HFFc6 (cell line): ENCODE measurements at places on chromosomes 4 and X. TPM values are rescaled to one million over a fixed set of nuclear protein-coding genes. Genes with fewer than 3 reads are reported as not detected.

DNA sequence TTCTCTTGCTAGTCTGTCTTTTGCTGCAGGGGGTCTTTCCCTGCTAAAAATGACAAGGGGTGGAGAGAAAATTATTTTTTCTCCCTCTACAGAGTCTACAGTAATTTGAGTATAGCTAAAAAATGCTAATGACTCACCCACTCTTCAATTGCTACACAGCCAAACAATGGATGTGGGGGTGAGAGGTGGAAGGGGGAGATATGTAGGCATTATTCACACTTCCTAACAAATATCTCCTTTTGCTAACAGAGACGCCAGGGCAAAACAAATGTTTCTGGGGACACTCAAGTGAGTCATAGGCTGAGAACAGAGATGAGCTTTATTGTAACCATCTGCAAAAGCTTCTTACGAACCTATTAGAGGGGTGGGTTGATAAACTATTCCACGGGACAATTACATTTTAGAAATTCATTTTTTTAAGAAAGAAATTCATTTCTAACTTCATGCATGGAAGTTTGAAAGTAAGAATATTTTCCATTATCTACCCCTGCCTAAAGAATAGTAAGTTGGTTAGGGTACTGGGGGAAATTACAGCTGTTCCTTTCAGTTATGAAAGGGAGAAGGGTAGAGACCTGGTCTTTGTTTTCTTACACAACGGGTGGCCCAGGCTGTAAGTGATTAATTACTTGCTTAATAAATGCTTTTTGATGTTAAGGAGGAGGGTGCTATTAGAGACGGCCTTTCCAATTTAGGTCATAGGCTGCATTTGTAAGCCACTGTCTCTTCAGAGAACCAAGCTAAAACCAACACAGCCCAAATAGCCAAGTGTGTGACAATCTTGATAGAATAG, 12.8 kb downstream of the SCD5 start:
- H3K4me1 ChIP-seq, result peaks cover 69% of the 10 kb centered on the region
- peak overlapping the region; percentile 89 for H3K27ac ChIP-seq
- H3K36me3 ChIP-seq, result peaks cover 14% of the 10 kb centered on the region; the same call in 1 of the 2 replicates

GRCh38 chrX:8405631-8406030, 59.0 kb upstream of the VCX3B start:
- H3K36me3 ChIP-seq, result no peaks in the 10 kb centered on the region
- H3K27me3 ChIP-seq, result peaks cover 3% of the 10 kb centered on the region; the same call in 1 of the 2 replicates
- H3K4me3 ChIP-seq, result no peak overlapping the region
- no peaks in the 10 kb centered on the region for H3K4me1 ChIP-seq
- no peak for DNase-seq
- no peak overlapping the region for H3K27ac ChIP-seq

DNA sequence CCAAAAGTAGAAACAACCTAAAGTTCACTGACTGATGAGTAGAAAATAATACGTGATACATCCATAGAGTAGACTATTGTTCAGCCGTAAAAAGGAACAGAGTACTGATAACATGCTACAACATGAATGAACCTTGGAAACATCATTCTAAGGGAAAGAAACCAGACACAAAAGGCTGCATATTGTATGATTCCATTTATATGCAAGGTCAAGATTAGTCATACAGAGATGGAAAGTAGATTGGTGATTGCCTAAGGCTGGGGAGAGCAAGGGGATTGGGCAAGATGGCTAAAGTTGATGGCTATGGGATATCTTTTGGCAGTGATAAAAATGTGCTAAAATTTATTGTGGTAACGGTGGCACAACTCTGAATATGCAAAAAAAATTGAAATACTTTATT, 209.1 kb downstream of the RELL1 start:
- no peak overlapping the region for H3K4me3 ChIP-seq
- no peak for DNase-seq
- no peaks in the 10 kb centered on the region for H3K4me1 ChIP-seq
- H3K36me3 ChIP-seq, result no peaks in the 10 kb centered on the region
- peaks cover 6% of the 10 kb centered on the region for H3K27me3 ChIP-seq

DNA sequence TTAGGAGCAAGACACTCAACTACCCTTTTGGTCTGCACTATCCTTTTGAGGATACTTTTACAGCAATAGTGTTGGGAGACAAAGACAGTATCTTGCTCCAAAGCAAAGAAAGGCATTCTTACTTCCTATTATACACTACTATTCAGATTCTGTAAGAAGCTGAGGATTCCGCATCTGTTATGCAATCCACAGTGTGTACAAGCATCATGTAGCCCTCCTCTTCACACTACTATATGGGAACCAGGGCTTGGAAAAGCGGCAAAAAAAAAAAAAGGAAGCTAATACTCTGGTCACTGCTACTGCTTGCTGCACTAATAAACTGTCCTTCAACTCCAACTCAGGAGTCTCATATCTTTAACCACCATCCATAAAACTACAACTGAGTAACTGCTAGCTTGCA, 59.1 kb downstream of the FBXW7 start:
- no peaks in the 10 kb centered on the region for H3K4me1 ChIP-seq
- no peak overlapping the region for H3K27ac ChIP-seq
- no peak overlapping the region for H3K4me3 ChIP-seq
- no peak for DNase-seq
- H3K36me3 ChIP-seq, result peaks cover 11% of the 10 kb centered on the region
- H3K27me3 ChIP-seq, result no peaks in the 10 kb centered on the region

DNA sequence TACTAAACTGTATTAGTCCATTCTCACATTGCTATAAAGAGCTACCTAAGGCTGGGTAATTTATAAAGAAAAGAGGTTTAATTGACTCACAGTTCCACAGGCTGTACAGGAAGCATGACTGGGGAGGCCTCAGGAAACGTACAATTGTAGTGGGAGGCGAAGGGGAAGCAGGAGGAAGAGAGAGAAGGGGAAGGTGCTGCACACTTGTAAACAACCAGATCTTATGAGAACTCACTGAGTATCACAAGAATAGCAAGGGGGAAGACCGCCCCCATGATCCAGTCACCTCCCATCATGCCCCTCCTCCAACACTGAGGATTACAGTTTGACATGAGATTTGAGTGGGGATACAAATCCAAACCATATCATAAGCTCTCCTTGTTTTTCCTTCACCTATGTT, 40.9 kb downstream of the RPA4 start:
- H3K4me3 ChIP-seq, result no peak overlapping the region
- H3K27me3 ChIP-seq, result no peaks in the 10 kb centered on the region
- DNase-seq, result no peak
- peaks cover 6% of the 10 kb centered on the region; the same call in 1 of the 2 replicates for H3K4me1 ChIP-seq

- DNase-seq, result no peak
- peaks cover 4% of the 10 kb centered on the region for H3K27me3 ChIP-seq
- H3K4me3 ChIP-seq, result no peak overlapping the region
- no peaks in the 10 kb centered on the region for H3K4me1 ChIP-seq
- no peaks in the 10 kb centered on the region for H3K36me3 ChIP-seq
Measured at GRCh38 chr4:22215084-22215483, 266.5 kb upstream of the KCNIP4 start.

GRCh38 chrX:110168585-110168984, 149.3 kb downstream of the AMMECR1 start:
- peak; percentile 37 for DNase-seq
- H3K4me1 ChIP-seq, result peaks cover 31% of the 10 kb centered on the region
- H3K27me3 ChIP-seq, result no peaks in the 10 kb centered on the region; the same call in 1 of the 2 replicates
- H3K27ac ChIP-seq, result peak overlapping the region; percentile 88
- H3K36me3 ChIP-seq, result peaks cover 11% of the 10 kb centered on the region; the same call in 1 of the 2 replicates

DNA sequence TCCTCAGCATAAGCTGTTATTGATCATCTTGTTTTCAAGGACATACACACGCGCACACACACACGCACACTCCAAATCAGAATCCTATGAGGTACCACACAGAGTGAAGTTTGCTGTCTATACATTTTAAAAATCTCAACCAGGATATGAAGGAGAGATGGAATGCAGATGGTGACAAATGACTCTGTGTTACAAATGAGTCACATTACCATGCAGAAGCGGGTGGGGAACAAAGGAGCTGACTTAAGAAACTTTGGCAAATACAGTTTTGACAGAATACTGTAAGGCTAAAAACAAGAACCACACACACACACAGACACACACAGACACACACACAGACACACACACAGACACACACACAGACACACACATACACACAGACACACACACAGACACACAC, 81.7 kb downstream of the RELL1 start:
- peaks cover 6% of the 10 kb centered on the region for H3K36me3 ChIP-seq
- no peak overlapping the region; the same call in 1 of the 2 replicates for H3K27ac ChIP-seq
- no peak overlapping the region for H3K4me3 ChIP-seq
- peak; percentile 36 for DNase-seq
- H3K27me3 ChIP-seq, result no peaks in the 10 kb centered on the region

DNA sequence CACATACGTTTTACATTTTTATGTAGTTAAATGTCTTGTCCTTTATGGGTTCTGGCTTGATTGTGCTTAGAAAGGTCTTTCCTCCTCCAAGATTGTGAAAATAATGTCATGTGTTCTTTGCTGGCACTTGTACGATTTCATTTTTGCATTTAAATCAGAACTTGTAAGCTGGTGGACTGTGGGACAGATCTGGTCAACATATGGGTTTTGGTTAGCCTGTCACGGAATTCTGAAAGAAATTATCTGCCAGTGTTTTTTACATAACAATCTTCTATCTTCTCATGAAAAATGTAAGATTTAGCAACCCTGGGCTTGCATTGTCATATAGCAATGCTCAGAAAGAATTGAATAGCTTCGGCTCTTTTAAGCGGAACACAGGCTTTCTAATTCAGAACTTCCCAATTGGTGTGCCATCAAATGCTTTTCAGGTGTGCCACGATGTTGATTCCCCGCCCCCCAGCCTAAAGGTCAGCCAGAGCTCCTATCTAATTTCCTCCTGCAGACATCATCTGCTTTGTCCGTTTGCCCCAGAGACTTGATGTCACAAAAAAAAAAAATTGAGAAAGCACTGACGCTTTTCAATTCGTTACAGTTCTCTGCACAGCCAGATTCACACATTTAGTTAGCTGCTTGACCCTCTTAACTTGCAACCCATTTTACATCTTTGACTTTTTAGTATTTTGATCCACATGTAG, 16.2 kb downstream of the AFF1 start:
- DNase-seq, result no peak
- no peak overlapping the region for H3K4me3 ChIP-seq
- H3K27ac ChIP-seq, result no peak overlapping the region
- no peaks in the 10 kb centered on the region for H3K27me3 ChIP-seq
- H3K36me3 ChIP-seq, result peaks cover 14% of the 10 kb centered on the region

GRCh38 chrX:24357106-24357505, 3.3 kb upstream of the SUPT20HL1 start:
- no peaks in the 10 kb centered on the region for H3K36me3 ChIP-seq
- H3K4me3 ChIP-seq, result no peak overlapping the region
- H3K27ac ChIP-seq, result peak overlapping the region; percentile 80

DNA sequence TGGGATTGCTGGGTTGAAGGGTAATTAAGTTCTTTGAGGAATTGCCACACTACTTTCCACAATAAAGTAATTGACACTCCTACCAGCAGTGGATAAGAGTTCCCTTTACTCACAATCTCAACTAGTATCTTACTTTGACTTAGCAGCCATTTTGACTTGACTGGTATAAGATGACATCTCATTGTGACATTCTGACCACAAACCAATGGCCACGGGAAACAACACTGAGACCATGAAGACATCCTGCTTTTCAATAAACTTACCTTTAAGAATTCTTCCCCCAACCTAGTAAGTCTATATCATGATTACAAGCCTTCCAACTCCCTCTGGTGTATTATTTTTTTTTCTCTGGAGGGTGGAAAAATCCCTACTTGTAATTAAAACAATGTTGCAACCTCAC, 66.9 kb upstream of the WDR1 start:
- H3K4me1 ChIP-seq, result peaks cover 95% of the 10 kb centered on the region
- H3K27ac ChIP-seq, result peak overlapping the region; percentile 98
- no peak overlapping the region for H3K4me3 ChIP-seq
- DNase-seq, result no peak
- H3K27me3 ChIP-seq, result no peaks in the 10 kb centered on the region; the same call in none of the 2 replicates

DNA sequence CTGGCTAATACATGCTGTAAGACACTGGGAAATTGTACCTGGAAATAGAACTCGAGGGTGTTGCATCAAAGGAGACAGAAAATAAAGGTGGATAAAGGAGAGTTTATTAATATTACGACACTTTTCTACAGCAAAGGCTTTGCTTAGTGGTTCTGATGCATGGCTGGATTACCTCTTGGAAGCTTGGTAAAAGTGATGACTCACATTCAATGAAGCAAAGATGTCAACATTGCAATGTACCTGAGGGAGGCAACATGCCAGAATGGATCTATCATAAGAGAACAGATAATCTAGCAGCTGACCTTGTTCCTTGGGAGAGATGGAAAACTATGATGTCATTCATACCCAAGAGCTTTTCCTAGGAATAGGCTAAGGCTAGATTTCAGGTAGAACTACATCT, 735.1 kb upstream of the DIAPH2 start:
- H3K27ac ChIP-seq, result no peak overlapping the region
- H3K4me3 ChIP-seq, result no peak overlapping the region
- no peak for DNase-seq
- no peaks in the 10 kb centered on the region for H3K27me3 ChIP-seq

DNA sequence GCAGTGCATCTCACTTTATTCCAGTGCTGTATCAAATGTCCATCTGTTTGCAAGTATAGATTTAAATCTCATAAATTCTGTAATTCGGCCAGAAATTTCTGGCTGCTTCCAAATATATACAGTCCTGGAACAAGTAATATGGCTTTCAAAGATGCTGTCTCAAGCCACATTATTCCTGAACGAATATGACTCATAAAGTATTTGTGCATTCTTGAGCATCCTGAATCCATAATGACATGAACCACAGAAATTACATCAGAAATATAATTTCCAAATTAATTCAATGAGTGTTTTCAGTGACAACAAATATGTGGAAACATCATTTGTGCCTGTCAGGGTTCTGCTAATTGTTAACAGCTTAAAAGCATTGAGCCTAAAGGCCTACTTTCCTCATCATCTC, 140.9 kb upstream of the HPGD start:
- no peaks in the 10 kb centered on the region for H3K36me3 ChIP-seq
- no peak for DNase-seq
- no peak overlapping the region for H3K27ac ChIP-seq
- no peaks in the 10 kb centered on the region; the same call in 1 of the 2 replicates for H3K27me3 ChIP-seq
- H3K4me1 ChIP-seq, result no peaks in the 10 kb centered on the region

UCHL1 gene
- 358 to 469 TPM (median 378 TPM) in 3 replicates for total RNA-seq

UGT2B10 gene
- total RNA-seq, result not detected in 3 replicates

RAI2 gene
- not detected in 3 replicates for total RNA-seq

NIPAL1 gene
- 0.37 and 1.3 TPM in 2 replicates for total RNA-seq

TSPYL2 gene
- 21.8 to 23.3 TPM (median 22.3 TPM) in 3 replicates for total RNA-seq

LUZP4 gene
- not detected in 3 replicates for total RNA-seq

SLC10A4 gene
- not detected in 3 replicates for total RNA-seq

PTPN13 gene
- 48.2 to 57.3 TPM (median 52.1 TPM) in 3 replicates for total RNA-seq

MAMLD1 gene
- total RNA-seq, result 4.0 to 5.5 TPM (median 4.3 TPM) in 3 replicates

MAML3 gene
- 1.2 and 1.7 TPM in 2 replicates for total RNA-seq

QRFPR gene
- total RNA-seq, result not detected in 2 replicates

KIAA1210 gene
- total RNA-seq, result not detected in 2 replicates

CTAG1B gene
- not detected in 3 replicates for total RNA-seq
